Stimulated activated CD4-positive, alpha-beta T cell treated with anti-CD3 and anti-CD28 coated beads, Interleukin-4, amount 100 ng/mL, for 4 hours (primary cell): ENCODE measurements at places on chromosomes 7 and 10.

DNA sequence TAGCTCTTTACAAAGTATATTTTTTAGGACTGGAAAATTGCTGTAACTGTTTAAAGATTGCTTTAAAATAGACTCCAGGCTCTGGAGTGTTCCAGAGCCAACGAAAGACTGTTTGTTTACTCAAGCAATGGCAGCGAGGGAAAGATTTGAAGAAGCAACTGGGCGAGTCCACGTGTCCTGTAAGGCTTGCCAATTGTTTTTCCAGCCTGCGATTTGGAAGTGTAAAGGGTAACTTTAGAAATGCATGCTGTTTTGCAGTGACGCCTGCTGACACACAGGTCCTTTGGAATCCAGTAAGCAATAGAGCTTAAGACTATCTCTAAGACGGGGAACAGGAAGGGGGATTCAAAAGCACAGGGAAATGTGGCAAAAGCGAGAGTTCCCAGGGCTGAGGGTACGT, 55.8 kb downstream of the TACC2 start:
- DNase-seq = no peak

DNA sequence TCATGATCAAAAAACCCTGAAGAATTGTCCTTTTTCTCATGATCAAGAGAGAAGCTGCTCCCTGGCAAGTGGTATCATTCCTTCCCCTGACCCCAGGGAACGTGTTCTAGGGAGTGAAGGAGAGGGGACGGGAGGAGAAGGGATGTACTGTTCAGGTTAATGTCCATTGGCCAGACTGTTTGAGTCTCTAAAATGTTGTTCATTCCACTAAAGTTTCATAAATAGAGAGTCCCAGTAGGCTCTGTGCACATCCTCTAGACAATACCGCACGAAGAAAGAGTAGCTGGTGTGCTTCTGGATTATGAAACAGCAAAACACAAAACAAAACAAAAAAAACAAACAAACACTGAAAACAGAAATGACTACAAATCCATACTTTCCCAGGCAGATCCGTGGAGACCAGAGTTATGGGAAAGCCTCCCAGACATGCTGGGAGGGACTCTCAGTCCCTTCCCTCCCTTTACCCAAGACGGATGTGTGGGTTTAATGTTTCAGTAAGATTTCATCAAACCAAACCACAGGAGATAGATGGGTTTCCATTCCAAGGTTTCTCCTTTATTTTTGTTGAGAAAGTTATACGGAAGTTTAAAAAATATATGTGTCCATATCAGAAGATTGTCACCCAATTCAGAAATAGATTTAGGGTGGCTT, 66.5 kb upstream of the TNS3 start:
- no peak for DNase-seq

- DNase-seq = no peak
These were observed 124.8 kb downstream of the PPP1R17 start for GRCh38 chr7:31811650-31812461.

DNA sequence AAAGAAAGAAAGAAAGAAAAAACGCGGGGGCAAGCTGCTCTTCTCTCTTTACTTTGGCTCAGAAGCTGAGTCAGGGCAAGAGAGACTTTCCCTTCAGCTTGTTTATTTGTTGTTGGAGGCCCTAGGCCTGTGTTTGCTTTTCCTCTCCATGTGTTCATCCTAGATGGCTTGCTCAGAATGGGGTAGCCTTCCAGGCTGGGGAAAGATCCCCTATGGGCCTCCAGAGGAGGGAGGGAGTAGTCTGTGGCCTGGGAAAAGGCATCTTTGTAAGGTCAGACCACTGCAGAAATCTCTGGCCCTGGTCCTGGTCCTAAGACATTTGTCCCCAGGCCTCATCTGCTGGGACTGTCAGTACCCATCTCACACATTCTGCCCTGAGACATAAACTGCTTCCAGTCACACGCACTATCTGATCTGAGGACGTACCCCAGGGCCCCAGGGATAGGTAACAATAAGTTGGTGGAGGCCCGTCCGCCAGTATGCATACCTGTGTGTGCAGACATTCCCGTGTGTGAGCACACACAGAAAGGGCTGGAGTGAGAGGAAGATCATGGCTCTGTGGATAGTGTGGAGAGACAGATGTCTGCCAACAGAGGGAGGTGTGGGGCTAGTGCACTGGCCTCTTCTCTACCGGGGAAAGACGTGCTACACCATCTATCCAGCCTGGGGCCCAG, 4.9 kb upstream of the SCD start:
- DNase-seq = peak; percentile 20

DNA sequence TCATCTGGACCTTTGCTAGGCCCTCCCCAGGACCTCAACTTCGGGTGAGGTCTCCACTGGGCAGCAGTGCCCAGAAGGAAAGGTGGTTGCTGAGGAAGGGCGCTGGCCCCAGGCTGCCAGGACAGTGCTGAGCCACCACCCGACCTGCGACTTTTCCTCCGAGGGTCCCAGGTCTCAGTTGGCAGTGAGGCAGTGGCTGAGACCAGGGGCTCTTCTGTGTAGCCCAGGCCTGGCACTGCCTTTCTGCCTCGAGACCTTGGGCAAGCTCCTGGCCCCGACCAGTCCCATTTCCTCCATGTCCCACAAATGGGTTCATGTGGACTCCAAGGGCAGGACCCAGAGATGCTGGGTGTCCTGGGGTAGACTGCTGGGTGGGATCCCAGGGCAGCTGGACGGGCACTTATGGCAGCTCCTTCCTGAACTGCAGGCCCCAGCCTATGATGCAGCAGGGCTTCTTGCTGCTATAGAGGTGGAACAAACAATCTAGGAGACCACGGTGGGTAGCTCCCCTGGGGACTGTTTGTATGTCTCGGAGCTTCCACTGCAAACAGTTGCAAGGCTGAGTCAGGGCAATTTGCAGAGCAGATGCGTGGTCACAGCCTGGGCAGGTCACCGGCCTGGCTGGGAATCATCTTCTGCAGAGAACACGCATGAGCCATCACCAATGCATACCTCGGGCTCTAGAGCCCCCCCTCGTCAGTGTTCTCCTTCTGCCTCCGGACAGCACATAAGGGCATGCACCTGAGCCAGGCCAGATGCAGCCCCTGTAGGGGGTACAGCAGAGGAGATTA, 17.9 kb upstream of the LRRC18 start:
- no peak for DNase-seq

DNA sequence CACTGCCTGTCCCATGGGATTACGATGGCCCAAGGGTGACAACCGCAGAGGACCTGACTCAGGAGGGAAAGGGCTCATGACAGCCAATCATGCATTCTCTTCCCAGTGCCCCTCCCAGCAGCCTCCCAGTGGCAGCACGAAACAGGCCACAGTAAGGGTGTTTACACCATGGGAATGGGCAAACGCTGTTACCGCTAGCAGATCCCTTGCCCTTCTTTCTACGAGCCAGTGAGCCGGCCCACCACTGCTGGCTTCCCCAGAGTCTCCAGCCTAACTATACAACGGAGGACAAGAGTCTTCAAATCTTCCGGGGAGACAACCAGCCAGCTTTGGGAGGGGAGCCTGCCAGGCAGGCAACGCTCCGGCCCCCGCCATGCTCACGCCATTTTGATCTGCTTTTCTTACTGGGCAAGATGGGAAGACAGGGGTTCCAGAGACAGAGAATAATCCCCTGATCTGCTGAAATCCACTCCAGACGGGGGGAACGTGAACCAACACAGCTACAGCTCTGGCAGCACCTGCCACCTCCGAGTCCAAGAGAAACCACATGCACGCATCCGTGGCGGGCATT, 69.8 kb downstream of the SLC29A4 start:
- DNase-seq = no peak

- DNase-seq = no peak
These were observed 32.5 kb downstream of the BMPER start for GRCh38 chr7:33937871-33938270.

GRCh38 chr10:48932831-48933664, 6.6 kb downstream of the LRRC18 start:
- no peak for DNase-seq

GRCh38 chr10:35585903-35586535, 19.1 kb upstream of the GJD4 start:
- DNase-seq = no peak

DNA sequence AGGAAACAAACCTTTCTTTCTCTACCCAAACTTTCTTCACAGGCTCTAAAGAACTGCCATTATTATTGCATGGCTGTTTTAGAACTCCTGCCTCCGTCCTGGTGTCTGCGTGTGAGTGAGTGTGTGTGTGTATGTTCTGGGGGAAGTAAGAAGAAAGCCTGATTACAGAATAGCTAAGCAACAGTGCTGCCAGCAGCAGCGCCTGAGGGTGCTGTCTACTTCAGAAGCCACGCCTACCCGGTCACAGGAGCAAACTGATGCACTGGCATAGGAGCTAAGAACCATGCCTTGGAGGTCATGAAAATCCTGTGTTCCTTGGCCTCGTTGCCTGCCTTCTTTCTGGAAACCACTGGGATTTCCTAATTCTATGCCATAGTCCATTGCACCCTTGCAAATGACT, 25.2 kb downstream of the LIPK start:
- DNase-seq = no peak

- DNase-seq = no peak
These were observed 161.3 kb upstream of the LRRN3 start for GRCh38 chr7:110929480-110930249.

DNA sequence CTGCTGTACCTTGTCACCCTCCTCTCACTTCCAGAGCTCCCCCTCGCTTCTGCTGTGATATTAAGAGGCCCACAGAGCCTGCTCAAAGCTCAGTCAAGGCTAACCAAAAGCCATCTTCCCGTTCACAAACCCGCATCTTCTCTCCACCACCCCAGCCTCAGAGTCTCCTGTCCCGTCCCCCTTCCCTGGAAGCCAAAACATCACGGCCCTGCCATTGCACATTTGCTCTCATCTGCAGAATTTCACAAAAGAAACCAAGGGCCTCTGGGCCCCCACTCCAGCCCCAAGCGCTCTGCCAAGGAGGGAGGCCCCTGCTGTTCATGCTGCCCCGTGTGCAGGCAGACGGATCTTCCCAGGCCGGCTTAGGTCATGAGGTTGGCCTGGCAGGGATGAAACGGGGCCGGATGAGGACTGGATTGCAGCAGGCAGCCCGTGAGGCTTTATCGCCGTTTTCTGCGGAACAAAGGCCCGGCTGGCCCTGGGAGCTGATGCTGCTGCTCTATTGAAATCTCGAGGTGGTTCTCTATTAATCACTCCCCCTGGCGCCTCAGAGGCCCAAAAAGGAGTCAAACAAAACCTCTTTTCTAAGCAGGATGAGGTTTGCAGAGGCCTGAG, 31.6 kb upstream of the FOXK1 start:
- DNase-seq = no peak

DNA sequence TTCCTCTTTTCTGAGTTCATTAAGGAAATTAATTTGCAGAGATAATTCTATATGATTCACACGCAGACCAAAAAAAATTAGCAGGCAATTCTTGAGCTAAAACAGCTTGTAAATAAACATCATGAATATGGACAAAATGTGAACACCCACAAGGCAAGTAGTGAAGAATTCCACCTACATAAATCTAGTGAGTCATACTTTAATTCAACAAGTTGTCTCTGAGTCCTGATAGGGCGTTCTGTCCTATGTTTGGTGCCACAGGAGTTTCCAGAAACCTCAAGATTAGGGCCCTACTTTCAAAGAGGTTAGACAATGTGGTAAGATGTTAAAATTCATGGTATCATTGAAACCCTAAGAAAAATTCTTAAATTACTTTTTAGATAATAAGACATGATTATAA, 122.3 kb downstream of the SGMS1 start:
- no peak for DNase-seq

DNA sequence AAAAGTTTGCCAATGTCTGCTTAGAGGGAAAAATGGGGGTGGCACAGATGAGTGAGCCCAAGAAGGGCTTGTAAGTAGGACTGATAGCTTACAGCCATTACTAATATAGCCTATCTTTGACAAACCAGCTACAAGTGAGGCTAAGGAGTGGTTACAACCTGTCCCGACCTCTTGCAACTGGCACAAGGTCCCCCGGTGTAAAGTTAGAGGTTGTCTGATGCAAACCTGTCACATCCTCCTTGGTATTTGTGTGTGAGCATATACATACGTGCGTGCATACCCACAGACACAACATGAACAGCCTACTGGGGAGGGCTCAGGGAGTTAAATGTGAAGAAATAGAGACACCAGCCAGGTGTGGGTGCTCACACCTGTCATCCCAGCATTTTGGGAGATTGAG, 14.6 kb downstream of the ADAP1 start:
- DNase-seq = no peak

DNA sequence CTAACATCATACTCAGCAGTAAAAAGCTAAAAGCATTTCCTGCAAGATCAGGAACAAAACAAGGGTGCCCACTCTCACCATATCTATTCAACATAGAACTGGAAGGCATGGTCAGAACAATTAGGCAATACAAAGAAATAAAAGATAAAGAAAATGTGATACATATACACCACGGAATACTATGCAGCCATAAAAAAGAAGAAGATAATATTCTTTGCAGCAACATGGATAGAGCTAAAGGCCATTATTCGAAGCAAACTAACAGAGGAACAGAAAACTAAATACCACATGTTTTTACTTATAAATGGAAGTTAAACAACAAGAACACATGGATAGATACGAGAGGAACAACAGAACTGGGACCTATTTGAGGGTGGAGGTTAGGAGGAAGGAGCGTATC, 652.7 kb downstream of the GRID1 start:
- DNase-seq = no peak

GRCh38 chr10:55858730-55859129, 502.3 kb downstream of the ZWINT start:
- DNase-seq = no peak

DNA sequence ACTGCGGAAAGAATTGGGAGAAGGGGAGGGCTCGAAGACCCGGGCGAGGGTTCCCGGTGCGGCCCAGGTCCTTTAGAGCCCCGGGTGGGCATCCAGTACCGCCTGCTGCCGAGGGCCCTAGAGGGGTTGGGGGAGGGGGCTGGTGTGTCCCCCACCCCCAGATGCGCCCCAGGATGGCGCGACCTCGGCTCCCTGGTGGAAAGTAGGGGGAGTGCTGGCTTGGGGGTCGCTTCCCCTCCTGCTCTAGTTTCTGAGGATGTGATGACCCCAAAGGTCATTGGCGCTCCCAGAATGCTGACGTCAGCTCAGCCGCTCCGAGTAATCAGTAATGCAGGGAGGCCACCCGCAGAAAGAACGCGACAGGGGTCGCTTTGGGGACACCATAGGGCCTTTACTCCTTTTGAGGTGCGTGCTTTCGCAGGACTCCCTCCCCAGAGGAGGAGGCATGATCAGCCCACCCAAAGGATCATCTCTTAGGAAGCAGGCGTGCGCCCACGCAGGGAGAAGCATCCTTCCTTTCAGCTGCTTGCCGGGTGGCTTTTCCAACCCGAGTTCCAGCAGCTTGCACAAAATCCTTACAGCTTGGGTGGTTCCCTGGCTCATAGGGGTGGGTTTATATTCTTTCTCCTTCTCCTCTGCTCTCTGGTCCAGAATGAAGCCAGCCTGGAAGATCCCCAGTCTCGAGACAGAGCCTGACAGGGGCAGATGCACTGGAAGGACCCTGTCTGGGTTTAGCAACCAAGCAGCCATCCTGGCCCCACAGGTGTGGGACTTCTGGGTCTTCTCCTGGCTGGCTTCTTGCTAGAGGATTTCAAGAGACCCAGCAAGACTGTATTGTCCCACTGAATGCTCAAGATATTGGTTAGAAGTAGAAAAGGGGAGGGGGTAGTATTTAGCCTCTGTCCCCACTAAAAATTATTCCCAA, 1.3 kb upstream of the PRKAG2 start:
- no peak for DNase-seq

- DNase-seq = no peak
These were observed 18.6 kb upstream of the IFIT2 start for GRCh38 chr10:89283025-89283935.
